Stimulated activated CD4-positive, alpha-beta T cell treated with anti-CD3 and anti-CD28 coated beads, Interleukin-4, amount 100 ng/mL, for 4 hours (primary cell): ENCODE measurements at places on chromosomes 2 and 18.

GRCh38 chr2:126771501-126772195 is 115.7 kb downstream of the GYPC start:
- no peak for DNase-seq

DNA sequence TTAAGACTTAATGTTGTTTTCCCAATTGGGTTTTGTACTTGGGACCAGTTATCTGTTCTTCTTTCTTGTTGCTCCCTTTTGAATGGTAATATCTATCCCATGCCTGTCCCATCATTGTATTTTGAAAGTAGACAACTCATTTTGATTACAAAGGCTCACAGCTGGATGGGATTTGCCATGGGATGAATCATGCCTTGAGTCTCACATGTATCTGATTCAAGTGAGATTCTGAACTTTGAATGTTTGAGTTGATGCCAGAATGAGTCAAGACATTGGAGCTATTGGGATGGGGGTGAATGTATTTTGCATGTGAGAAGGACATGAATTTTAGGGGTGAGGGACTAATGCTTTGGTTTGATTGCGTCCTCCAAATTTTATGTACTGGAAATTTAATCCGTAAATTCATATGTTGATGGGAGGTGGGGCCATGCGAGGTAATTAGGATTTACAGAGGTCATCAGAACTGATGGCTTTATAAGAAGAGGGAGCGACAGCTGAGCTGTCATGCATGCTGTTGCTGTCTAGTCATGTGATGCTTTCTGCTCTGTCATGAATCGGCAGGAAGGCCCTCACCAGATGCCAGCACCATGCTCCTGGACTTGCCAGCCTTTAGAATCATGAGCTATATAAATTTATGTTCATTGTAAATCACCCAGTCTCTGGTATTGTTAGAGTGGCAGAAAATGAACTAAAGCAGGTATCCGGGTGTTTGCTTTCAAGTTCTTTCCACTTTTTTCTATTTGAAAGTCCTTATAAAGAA is 741.3 kb upstream of the RAB6C start:
- DNase-seq, result no peak

GRCh38 chr18:26017929-26018328 is 72.5 kb downstream of the SS18 start:
- no peak for DNase-seq

- no peak for DNase-seq
Observed at GRCh38 chr2:200373231-200373630, 66.7 kb downstream of the SPATS2L start.

GRCh38 chr2:60679036-60679780 is 76.9 kb upstream of the PAPOLG start:
- no peak for DNase-seq

- DNase-seq, result no peak
Observed at GRCh38 chr2:98459496-98460175, 15.0 kb downstream of the INPP4A start.

- no peak for DNase-seq
Observed at GRCh38 chr18:21463718-21464117, 136.8 kb downstream of the ESCO1 start.

GRCh38 chr2:42238644-42239288 is 69.6 kb downstream of the EML4 start:
- DNase-seq, result peak; percentile 19

DNA sequence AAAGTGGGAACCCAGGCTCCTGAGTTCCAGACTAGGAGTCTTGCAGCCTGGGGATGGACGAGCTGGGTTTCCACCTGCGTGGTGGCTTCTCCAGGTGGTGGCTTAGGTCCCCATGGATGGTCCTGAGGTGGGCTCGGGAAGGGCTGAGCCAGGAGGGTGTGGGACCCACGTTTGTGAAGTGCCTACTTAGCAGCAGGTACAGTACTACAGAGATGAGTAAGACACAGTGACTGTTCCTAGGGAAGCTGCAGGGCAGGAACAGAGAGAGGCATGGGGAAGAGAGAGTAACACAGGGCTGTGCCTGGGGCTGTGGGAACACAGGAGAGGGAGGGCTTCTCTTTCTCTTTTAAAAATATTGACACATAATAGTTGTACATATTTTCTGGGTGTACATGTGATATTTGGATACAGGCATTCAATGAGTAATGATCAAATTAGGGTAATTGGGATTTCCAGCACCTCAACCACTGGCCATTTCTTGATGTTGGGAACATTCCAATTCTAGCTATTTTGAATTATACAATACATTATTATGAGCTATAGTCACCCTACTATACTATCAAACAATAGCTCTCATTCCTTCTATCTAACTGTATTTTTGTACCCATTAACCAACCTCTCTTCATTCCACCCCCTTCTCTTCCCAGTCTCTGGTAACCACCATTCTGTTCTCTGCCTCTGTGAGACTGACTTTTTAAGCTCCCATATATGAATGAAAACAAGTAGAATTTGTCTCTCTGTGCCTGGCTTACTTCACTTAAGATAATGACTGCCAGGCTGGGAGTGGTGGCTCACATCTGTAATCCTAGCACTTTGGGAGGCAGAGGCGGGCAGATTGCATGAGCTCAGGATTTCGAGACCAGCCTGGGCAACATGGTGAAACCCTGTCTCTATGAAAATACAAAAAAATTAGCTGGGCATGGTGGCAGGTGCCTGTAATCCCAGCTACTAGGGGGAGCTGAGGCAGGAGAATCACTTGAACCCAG is 15.0 kb downstream of the TOGARAM2 start:
- DNase-seq, result no peak

GRCh38 chr2:111627256-111627655 is 256.7 kb downstream of the ANAPC1 start:
- no peak for DNase-seq

- no peak for DNase-seq
Observed at GRCh38 chr18:61034580-61034979, 298.6 kb upstream of the CDH20 start.

GRCh38 chr2:62473246-62473827 is 32.7 kb downstream of the TMEM17 start:
- no peak for DNase-seq

- DNase-seq, result no peak
Observed at GRCh38 chr2:229335877-229336346, 64.8 kb upstream of the PID1 start.

DNA sequence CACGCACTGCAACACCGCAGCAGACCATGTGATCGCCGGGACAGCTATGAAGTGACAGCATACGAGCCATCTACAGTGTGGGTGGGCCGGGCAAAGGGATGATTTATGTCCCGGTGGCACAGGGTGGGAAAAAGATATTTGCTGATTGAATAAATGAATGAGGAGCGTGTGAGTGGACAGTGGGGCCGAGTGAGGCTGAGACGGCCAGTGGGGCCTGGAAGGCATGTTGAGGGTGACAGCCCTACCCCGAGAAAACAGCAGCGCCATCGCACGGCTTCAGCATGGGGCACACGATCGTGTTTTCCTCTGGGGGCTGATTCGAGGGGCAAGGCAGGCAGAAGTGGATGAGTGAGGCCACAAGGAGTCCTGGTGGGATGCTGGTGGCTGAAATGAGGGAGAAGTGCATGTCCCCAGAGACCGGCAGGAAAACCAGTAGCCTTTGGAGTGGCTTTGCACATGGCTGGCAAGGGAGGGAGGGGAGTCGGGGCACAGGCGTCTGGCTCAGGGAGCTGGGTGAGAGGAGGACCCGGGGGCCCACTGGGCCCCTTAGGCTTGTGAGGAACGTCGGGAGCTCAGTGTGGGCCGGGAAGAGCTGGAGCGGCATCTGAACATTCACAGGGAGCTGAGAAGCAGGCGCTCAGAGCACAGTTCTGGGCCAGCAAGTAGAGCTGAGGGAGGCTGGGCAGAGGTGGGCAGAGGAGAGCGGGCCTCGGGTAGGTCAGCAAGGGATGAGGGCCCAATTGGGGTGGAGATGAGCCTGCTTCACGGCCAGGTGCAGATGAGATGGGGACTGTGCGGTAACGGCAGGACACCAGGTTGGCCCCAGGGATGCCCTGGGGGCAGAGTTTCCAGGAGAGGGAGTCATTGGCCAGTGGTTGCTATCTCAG is 32.1 kb upstream of the MAL start:
- DNase-seq, result no peak

- no peak for DNase-seq
Observed at GRCh38 chr2:166173263-166173662, 45.4 kb upstream of the SCN1A start.

DNA sequence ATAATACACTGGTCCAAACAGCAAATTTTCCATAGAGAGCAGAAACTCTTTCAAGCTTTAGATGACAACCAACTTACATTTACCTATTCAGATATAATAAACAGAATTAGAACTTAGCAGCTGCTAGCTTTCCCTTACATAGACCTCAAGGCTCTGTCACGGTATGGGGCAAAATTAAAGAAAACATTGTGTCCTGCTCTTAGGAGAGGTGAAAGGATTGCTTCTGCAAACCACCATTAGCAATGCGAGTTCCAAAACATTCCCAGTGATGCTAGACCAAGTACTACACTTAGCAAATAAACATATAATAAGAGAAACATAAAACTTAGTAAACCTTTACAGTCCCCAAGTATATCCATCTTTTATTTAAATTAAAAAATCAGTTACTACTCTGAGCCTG is 183.3 kb downstream of the CAMKMT start:
- no peak for DNase-seq

- no peak for DNase-seq
Observed at GRCh38 chr2:4090668-4091630, 387.6 kb downstream of the DCDC2C start.

GRCh38 chr2:61536180-61536571 is 2.0 kb downstream of the XPO1 start:
- no peak for DNase-seq

GRCh38 chr18:42339372-42339771 is 384.3 kb downstream of the PIK3C3 start:
- no peak for DNase-seq

GRCh38 chr2:143768991-143769390 is 639.8 kb downstream of the ARHGAP15 start:
- no peak for DNase-seq

DNA sequence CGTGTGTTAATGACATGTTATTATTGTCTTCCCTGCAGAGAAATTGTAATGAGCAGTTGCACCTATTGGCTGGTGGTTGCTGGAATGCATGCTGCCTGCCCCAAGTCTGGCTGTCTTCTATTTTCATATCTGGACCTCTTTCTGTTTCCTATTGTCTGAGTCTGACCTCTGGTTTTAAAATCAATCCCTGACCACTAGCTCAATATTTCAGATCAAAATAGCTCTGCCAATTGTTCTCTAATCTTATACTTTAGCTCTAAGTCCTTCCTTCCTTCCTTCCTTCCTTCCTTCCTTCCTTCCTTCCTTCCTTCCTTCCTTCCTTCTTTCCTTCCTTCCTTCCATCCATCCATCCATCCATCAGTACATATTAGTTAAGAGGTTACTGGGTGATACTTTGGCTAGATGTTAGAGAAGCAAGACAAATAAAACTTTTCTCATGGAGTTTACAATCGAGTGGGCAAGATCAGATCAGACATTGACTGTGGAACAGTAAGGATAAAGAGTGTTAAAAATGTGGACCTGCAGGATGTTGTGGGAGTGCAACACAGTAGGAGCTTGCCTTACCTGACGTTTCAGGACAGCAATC is 417.1 kb downstream of the SOCS6 start:
- DNase-seq, result no peak

- DNase-seq, result no peak
Observed at GRCh38 chr2:206614811-206615210, 27.5 kb upstream of the FAM237A start.

DNA sequence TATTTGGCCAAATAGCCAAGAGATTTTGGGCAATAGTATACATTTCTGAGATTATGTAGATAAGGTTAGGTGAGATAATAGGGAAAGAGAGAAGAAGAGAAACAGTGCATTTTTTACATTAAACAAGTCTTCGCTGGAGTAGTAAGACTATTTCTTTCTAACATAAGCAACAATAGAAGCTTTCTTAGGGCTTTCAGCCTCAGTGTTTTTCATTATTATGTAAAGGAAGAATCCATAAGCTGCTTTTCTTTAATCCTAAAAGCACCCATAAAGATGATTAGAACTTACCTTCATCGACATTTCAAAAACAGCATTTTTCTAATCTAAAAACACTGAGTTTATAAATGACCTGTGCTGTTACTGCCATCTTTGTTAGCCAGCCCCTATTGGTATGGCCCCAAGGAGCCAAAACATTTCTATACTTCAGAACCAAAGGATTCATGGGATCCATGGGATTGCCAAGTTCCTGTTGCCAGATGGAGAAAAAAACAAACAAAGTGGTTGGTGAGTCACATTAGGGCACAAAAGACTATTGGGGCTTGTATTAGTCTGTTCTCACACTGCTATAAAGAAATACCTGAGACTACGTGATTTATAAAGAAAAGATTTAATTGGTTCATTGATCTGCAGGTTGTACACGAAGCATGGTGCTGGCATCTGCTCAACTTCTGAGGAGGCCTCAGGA is 88.2 kb downstream of the SCG2 start:
- no peak for DNase-seq

DNA sequence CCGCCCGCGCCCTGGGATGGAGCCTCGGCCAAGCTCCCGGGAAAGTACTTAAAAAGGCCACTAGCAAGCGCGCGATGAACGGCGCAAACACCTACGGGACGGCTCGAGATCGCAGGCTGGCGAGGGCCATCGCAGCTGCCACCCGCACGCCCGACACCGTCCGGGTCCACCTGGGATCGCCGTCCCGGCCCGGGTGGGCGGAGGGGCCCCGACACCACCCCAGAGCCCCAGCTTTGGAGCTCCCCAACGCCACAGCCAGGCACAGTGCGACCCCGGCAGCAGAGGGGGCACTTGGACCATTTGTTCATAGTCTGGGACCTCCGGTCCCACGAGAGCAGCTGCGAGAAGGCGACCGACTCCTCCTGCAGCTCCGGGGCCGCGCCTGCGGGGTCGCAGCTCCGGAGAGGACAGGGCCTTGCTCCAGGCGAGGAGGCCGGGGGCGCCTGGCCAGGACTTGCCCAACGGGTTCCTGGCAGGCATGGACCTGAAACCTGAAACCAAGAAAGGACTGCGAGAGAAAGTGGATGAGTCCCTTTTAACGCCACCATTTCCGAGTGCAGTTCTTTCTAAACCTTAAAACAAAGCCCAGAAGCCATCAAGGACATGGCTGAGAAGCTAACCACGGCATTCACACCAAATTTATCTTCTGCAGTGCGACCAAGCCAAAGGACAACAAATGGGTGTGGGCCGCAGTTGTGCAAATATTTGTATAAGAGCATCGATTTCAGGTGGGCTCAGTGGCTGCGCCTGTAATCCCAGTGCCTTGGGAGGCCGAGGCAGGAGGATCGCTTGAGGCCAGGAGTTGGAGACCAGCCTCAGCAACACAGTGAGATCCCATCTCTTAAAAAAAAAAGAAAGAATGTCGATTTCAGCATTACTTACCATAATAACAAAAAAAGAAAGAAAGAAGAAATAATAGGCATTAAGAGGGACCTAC is 54.0 kb upstream of the IMP4 start:
- no peak for DNase-seq

DNA sequence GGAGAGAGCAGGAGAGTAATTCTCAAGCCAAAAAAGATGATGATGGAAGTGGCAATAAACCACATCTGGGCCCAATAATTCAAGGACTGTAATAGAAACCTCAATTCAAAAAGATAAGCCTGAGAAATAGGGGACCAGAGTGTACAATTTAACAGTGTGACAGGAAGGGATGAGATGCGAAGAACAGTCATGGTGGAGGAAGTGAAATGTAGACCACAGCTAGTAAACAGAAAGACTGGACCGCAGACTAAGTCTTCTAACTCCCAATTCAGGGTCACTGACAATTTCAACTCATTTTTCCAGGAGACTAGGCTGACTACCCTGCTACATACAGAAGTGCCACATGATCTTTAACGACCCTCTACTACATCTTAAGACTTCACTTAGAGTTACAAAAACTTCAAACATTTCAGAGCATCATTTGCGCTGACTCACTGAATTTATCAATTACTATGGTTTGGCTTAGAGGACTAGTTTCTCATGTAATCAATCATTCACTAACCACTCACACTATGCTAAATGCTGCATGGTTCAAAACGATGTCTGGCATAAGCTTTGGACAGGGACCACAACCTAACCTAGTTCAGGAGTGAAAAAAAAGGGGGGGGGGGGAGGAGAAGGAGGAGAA is 9.0 kb downstream of the CUL3 start:
- DNase-seq, result no peak
